Erythroblast (primary cell): ENCODE measurements at places on chromosomes 1 and 21.

DNA sequence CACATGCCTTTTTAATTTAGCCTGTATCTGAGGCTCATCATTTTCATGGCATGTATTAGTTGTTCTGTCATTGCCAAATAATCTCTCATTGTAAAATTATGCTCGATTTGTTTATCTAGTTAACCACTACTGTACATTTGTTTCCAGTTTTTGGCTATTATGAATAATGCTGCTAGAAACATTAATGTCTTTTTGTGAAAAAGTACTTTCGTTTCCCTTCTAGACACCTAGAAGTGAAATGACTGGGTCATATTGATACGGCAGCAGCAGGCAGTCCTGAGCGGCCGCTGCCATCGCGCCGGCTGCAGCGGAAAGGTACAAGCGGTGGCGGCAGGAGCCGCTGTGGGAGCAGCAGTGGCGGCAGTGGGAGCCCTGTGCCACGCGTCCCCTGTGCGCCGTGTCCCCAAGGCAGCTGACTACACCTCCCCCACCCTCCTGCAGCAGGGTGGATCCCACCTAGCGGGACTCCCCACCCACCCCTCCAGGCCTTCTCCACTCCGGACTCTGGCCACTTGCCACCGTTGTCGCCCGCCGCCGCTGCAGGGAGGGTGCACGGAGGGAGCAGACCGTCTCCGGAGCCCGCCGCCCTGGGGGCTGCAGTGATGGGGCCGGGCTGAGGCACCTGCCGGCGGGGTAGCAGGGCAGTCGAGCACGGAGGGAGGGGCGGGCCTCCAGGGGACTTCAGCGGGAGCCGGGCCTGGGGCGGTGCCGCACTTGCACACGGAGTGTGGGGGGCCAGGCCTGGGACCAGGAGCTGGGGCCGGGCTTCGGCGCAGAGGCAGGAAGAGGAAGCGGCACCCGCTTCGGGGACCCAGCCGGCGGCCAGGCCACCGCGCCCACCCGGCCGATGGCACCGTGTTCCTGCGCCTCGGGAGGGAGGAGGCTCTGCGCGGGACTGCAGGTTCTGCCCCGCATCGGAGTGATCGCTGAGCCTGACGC lies 66.8 kb upstream of the RGS7 start:
- DNase-seq = peak; percentile 4

GRCh38 chr21:37176716-37177115 lies 90.4 kb downstream of the VPS26C start:
- DNase-seq = no peak

GRCh38 chr1:47940326-47940725 lies 56.9 kb downstream of the TRABD2B start:
- no peak for DNase-seq

DNA sequence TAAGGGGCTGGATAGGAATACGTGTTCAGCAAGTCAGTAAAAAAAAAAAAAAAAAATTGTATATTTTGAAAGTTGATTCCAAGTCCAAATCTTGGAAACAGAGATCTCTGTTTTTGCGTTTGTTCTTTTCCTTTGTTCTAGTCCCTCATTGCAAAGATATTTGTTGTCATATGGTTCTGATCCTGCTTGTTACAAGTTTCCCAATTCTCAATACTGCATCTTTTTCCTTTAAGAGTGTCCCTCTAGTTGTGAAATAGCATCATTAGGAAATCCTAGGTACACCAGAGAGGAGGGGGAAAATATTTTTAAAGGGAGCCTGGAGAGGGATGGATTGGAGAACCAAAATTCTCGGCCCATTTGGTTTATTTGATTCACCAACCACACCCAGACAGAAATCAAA lies 152.2 kb upstream of the C1orf105 start:
- DNase-seq = no peak

- no peak for DNase-seq
These were observed 16.2 kb downstream of the ZNF362 start for GRCh38 chr1:33272509-33272908.

GRCh38 chr21:17780539-17780938 lies 38.6 kb downstream of the C21orf91 start:
- DNase-seq = no peak

- DNase-seq = no peak
These were observed 41.0 kb downstream of the NENF start for GRCh38 chr1:212473729-212474128.
